Aorta (tissue), 5 donors: ENCODE measurements at places on chromosomes 2 and 18. TPM values are rescaled to one million over a fixed set of nuclear protein-coding genes. Genes with fewer than 3 reads are reported as not detected.

The ACADL gene
- total RNA-seq: 32.8 TPM

The DCC gene
- not detected for total RNA-seq

The SKOR2 gene
- total RNA-seq: not detected

The PIEZO2 gene
- 2.3 TPM for total RNA-seq

The WDR12 gene
- total RNA-seq: 25.2 TPM

The INHBB gene
- 21.9 TPM for total RNA-seq

DNA sequence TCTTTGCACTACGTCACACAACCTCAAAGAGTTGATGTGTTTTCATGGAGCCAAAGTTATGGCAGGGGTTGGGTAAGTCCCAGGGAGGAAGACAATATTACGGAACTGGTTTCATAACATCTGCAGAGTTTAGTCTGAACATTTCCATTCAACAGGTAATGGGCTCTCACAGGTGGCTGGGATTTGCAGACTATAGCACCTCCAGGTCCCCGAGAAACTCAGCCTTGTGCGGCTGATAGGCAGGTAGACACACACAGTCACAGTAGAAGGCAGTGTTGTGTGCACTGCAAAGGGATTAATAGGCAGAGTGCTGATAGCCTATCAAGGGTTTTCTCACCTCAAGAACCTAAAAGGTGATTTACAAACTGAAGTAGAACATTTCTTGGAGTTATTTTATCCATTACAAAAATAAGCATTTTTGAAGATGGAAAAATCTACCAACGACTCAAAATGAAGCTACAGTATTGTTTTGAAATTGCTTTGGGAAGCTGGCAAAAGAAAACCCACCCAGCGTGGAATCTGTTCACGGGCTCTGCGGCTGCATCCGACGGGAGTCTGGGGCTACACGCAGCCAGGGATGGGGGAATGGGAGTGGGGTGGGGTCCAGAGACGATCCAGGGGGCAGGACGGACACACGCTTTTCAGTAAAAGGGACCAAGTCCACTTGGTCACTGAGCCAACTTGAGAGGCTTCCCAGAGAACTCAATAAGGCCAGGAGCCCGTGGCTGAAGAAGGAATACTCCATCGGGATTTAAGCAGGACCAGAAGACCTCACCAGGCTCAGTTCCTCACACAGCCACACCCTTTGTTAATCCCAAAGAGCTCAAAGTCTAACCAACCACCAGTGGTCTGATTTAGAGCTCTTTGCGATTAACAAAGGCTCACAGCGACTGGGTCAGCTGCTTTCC lies 82.9 kb downstream of the CHRNA1 start:
- H3K27me3 ChIP-seq: no peaks in the 10 kb centered on the region
- H3K4me3 ChIP-seq: peak overlapping the region; percentile 85
- H3K36me3 ChIP-seq: peaks cover 2% of the 10 kb centered on the region
- no peak for DNase-seq

GRCh38 chr2:50547521-50547920 lies 484.4 kb downstream of the NRXN1 start:
- DNase-seq: no peak
- no peaks in the 10 kb centered on the region for H3K27me3 ChIP-seq
- H3K36me3 ChIP-seq: no peaks in the 10 kb centered on the region

DNA sequence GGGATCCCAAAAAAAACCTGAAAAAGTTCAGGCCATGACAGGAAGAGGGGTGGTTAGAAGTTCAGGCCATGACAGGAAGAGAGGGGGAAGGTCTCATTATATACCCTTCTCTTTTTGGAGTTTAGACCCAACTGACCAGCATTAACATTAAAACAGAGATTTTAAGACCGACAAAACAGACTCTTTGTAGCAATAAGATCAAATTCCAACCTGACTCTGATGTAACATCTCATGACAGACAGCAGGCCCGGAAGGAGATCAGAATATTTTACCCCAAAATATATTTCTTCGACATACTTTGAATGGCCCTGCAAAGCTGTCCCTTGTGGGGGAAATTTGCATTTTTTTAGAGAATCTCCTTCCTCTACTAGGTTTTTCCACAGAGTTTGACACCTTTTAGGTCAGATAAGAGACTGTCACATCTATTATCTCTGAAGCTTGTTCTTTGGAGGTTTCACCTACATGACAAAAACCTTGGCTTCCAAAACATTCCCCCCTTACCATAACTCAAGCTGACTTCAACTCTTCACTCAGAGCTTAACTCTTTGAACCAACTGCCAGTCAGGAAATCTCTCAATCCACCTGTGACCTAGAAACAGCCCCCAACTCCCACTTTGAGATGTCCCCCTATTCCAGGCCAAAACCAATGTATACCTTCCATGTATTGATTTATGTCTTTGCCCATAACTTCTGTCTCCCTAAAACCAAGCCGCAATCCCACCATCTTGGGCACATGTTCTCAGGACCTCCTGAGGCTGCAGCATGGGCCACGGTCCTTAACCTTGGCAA lies 51.0 kb upstream of the B3GNT2 start:
- no peak overlapping the region for H3K4me3 ChIP-seq

DNA sequence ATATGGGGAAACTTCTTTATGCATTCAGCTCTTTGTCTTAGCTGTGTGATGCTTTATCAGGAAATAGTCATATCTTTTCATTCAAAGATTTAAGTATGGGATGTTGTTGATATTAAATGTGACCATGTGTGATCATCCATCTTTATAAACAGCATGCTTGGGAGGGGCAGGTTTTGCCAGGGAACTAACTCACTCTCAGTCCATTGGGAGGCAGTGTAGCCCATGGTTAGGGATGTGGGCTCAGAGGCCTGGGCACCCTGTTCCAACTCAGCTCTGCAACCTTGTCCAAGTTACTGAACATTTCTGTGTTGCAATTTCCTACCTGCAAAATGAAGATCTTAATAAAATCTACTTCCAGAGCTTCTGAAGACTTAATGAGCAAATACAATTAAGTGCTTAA lies 92.0 kb upstream of the BCL2L11 start:
- H3K27me3 ChIP-seq: no peaks in the 10 kb centered on the region
- DNase-seq: no peak
- no peak overlapping the region for H3K27ac ChIP-seq
- no peaks in the 10 kb centered on the region for H3K4me1 ChIP-seq
- H3K36me3 ChIP-seq: no peaks in the 10 kb centered on the region
- H3K4me3 ChIP-seq: no peak overlapping the region

DNA sequence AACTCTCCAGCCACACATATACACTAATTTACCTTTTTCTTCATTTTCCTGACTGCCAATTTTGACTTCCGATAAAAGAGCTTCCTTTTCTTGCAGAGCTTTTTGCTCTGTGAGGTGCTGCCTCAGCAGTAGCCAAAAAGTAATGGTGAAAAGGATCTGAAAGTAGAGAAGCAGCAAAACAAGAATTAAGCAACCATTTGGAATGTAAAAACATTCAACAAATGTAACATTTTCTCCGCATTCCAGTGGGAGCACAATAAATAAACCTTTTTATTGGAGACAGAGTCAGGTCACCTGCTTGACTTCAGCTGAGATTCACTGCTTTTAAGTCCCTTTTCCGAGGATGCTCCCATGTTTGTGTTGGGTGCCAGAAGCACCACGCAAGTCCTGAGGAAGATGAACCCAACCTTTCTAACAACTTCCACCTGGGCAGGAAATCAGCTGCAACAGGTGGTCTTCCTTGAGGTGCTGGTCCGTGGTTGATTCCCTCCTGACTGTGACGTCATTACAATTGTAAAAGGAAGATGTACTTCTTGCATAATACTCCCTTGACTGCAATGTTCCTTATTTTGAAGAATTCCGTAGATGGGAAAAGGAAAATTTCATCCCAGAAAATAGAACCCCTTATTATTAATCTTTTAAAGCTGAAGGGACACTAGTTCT lies 265.5 kb downstream of the NAPG start:
- no peak overlapping the region for H3K27ac ChIP-seq
- no peaks in the 10 kb centered on the region for H3K4me1 ChIP-seq
- H3K4me3 ChIP-seq: no peak overlapping the region
- H3K27me3 ChIP-seq: no peaks in the 10 kb centered on the region
- H3K36me3 ChIP-seq: no peaks in the 10 kb centered on the region

GRCh38 chr2:172234716-172235691 lies 132.3 kb upstream of the DLX2 start:
- no peak for DNase-seq
- no peaks in the 10 kb centered on the region for H3K27me3 ChIP-seq
- peak overlapping the region; percentile 4 for H3K4me3 ChIP-seq
- no peaks in the 10 kb centered on the region for H3K4me1 ChIP-seq
- H3K36me3 ChIP-seq: no peaks in the 10 kb centered on the region

GRCh38 chr18:79847606-79848293 lies 50.0 kb downstream of the KCNG2 start:
- no peaks in the 10 kb centered on the region for H3K4me1 ChIP-seq
- no peak overlapping the region for H3K27ac ChIP-seq
- H3K27me3 ChIP-seq: no peaks in the 10 kb centered on the region
- no peak overlapping the region for H3K4me3 ChIP-seq
- H3K36me3 ChIP-seq: no peaks in the 10 kb centered on the region

DNA sequence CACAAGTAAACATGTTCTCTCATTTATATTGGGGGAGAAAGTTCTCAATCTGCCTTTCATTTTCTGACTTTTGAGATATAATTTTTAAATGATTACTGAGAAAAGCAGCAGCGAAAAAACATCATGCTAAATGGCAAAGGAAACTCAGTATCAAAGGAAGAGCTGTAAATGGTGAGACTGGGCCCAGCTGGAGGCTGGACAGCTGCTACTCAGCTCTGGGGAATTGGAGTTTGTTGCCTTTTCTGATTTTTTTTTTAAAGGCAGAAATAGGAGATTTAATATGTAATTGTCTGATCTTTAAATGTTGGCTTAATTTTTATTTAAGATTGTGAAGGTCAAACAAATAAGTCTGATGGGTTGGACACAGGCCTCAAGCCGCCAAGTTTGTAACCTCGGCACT lies 137.1 kb upstream of the TACR1 start:
- no peak overlapping the region for H3K4me3 ChIP-seq
- H3K4me1 ChIP-seq: no peaks in the 10 kb centered on the region
- no peak for DNase-seq
- H3K27me3 ChIP-seq: no peaks in the 10 kb centered on the region
- H3K36me3 ChIP-seq: no peaks in the 10 kb centered on the region

GRCh38 chr2:98717621-98718020 lies 13.3 kb downstream of the MGAT4A start:
- no peak for DNase-seq
- no peaks in the 10 kb centered on the region for H3K36me3 ChIP-seq
- no peak overlapping the region for H3K27ac ChIP-seq
- H3K4me1 ChIP-seq: no peaks in the 10 kb centered on the region

GRCh38 chr18:61832858-61833257 lies 59.9 kb downstream of the RNF152 start:
- H3K4me3 ChIP-seq: no peak overlapping the region
- no peak overlapping the region for H3K27ac ChIP-seq
- peaks cover 7% of the 10 kb centered on the region for H3K4me1 ChIP-seq
- DNase-seq: no peak
- H3K36me3 ChIP-seq: no peaks in the 10 kb centered on the region
